Cardiac fibroblast (primary cell): ENCODE measurements at places on chromosomes 5 and 9.

- DNase-seq = no peak
Measured at GRCh38 chr5:54620141-54620933, 102.8 kb downstream of the SNX18 start.

DNA sequence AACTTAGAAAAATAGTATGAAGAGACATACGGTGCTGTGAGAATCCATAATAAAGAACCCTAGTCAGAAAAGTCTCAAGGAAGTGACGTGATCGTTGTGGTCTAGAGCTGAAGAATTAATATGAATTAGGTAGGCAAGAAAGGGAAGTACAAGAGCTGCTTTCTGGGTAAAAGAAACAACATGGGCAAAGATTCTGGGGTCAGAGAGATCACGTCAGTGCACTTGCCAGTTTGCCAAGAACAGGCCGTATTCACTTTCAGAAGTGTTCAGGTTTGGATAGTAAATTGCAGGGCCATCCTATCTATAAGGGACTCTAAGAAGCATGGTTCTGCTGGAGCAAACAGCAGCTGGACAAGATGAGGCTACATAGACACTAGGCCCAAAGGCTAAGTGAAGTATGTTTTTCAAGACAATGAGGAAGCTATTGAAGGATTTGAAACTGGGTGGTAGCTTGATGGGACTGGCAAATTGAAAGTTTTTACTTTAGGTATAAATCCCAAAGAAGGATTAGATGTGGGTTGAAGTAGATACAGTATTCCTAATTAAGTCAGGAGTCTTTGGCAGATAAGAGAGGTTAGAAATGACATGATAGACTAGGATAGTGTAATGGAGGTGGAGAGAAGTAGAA lies 4.8 kb upstream of the CHD1 start:
- no peak for DNase-seq

GRCh38 chr9:6355728-6356127 lies 27.6 kb downstream of the TPD52L3 start:
- DNase-seq = peak; percentile 71

GRCh38 chr9:107922260-107922659 lies 432.7 kb upstream of the KLF4 start:
- no peak for DNase-seq

DNA sequence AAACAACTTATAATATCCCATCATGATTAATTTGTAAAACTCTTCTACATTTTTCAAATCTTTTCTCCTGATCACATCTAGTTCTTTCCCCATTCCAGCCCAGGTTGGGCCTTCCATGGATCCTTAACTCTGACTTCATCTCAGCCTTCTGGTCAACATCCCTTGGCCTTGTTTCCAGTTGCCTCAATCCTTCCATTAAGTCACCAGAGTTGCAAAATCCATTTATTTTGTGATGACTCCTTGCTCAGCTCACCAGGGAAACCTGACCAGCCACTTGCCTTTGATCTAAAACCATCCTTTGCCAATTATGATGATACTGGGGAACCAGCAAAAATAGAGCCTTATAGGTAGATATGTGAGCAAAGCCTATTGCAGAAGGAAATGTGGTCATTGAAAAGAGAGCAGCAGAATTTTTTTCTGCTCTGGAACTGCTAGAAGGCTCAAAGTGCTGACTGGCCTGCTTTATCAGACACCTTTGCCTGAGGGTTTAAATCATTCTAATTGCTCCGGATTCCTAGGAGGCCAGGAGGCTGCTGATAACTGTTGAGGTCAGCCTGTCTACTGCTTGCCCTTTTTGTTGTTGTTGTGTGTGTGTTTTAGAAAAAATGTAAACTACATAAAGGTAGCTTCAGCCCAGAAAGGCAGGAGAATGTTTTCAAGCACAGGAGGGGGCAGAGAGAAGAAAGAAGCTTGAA lies 512.2 kb upstream of the GRIA1 start:
- no peak for DNase-seq

- DNase-seq = no peak
Measured at GRCh38 chr9:5900622-5901021, 9.9 kb downstream of the MLANA start.

GRCh38 chr9:138007918-138008841 lies 130.6 kb downstream of the CACNA1B start:
- DNase-seq = no peak

GRCh38 chr9:134611046-134611445 lies 30.6 kb upstream of the COL5A1 start:
- no peak for DNase-seq

- DNase-seq = no peak
Measured at GRCh38 chr5:7474821-7475403, 79.0 kb downstream of the ADCY2 start.

DNA sequence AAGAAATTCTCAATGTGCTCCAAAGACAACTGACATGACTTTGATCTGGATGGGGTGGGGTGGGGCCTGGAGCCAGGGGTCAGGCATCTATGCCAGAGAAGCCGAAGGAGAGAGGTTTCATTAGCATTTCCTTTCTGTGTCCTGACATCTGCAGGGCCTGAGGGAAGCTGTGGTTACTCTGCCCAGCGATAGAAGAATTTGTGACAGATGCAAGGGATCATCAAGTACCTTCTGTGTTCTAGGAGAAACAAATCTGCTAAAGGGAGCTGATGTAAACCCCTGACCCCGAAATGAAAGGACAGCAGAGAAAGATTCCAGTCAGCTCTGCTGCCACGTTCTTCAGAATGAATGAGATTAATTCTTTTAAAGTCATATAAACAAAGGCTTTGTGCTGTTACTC lies 335.7 kb downstream of the PRELID2 start:
- DNase-seq = peak; percentile 21

DNA sequence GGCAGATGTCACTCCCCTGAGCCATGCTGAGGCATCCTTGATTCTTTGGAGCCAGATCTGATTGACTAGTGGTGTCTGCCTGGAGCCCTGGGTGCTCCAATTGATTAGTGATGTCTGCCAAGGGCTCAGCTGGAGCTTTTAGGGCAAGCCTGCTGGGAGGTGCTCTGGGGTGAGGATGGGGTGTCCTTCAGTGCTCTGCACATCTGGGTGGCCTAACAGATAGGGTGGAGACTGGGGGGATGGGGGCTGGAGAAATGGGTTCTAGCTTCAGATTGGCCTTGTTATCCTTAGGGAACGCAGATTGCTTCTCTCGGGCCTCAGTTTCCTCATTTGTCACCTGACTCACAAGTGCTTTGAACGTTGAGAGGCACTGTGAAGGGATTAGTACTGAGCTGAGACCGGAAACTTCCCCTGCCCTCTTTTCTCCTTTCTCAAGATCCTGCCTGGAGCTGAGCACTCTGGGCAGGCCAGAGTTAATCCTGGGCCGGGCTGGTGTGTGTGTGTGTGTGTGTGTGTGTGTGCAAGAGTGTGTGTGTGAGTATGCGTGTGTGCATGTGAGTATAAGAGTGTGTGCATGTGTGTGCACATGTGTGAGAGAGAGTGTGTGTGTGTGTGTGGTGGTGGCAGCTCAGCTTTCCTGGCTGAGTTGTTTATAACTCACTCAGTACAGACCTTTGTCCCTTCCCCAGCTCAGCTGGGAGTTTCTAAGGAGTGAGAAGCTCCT lies 5.6 kb upstream of the IER5L start:
- DNase-seq = no peak

DNA sequence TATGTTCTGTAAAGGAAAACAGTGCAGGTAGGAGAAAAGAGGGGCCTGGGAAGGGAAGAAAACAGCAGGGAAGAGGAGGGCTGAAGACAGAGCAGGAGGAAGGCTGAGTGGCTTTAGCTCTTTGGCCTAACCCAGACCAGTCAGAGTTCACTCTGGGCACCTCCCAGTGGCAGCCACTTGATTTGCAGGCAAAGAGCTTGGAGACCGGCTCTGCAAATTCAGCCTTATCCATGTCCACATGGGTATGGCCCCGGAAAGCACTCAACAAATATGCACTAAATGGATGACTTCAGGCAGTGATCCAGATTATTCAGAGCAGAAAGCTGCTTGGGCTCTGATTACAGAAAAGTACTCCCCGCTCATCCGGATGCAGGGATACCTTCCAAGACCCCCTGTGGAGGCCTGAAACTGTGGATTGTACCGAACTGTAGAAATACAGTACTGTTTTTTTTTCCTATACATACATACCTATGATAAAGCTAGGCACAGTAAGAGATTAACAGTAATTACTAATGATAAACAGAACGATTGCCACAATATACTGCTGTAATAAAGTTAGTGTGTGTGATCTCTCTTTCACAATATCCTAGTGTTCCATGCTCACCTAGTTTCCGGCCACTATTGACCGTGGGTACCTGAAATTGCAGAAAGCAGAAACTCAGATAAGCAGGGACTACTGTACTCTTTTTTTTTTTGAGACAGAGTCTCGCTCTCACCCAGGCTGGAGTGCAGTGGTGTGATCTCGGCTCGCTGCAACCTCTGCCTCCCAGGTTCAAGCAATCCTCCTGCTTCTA lies 4.6 kb upstream of the RNU6ATAC start:
- DNase-seq = no peak

GRCh38 chr9:88926781-88927505 lies 64.3 kb upstream of the S1PR3 start:
- DNase-seq = no peak

DNA sequence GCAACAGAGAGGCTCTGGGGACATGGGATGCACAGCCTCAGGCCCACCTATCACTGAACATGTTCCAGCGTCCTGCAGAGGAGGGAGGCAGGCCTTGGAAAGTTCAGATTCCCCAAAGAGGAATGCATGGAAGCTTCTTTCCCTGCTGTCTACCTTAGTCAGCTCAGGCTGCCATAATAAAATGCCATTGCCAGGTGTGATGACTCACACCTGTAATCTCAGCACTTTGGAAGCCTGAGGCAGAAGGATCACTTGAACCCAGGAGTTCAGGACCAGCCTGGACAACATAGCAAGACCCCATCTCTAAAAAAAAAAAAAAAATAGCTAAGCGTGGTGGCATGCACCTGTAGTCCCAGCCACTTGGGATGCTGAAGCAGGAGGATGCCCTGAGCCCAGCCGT lies 24.5 kb upstream of the TOR1B start:
- DNase-seq = no peak

GRCh38 chr9:135087489-135087792 lies at the start of gene OLFM1:
TSS of gene OLFM1 (plus strand) at chr9:135087668. CDS start at chr9:135087990, 322 bp downstream.
- DNase-seq = peak; percentile 68

DNA sequence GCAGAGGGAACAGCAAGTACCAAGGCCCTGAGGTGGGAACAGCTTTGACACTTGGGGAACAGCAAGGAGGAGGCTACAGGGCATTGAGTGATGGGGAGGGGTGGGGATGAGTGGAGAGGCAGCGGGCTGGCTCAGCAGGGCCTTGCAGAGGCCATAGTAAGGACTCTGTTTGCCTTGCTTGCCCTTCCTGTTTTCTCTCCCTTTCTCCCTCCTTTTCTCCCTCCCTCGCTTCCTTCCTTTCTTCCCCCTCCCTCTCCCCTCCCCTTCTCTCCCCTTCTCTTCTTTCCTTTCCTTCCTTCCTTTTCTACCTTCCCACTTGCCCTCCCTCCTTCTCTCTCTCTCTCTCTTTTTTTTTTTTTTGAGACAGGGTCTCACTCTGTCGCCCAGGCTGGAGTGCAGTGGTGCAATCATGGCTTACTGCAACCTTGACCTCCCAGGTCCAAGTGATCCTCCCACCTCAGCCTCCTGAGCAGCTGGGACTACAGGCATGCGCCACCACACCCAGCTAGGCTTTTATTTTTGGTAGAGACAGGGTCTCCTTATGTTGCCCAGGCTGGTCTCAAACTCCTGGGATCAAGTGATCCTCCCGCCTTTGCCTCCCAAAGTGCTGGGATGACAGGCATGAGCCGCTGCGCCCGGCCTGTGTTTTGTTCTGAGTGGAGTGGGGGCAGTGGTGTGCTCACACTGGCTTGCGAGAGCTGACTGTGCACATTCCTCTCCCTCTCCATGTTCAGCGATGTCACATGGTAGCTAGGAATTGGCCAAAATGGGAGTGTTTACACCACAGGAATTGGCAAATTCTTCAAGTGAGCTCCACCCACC lies 17.1 kb downstream of the IER5L start:
- no peak for DNase-seq

DNA sequence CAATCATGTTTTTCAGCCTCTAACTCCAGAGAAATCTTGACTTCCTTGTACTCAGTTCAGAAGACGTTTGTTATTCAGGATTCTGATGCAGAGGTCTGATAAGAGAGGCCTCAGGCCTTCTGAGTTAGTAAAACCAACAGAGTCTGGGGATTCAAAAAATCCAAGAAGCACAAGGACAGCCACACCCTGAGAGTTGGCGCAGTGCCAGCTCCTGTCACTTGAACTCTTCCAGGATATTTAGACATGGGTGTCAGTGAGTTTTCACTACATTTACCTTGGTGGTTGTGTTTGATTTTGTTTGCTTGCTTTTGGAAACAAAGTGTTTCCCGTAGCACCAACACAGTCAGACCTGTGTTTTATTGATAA lies 41.6 kb upstream of the PDE8B start:
- peak; percentile 5 for DNase-seq

DNA sequence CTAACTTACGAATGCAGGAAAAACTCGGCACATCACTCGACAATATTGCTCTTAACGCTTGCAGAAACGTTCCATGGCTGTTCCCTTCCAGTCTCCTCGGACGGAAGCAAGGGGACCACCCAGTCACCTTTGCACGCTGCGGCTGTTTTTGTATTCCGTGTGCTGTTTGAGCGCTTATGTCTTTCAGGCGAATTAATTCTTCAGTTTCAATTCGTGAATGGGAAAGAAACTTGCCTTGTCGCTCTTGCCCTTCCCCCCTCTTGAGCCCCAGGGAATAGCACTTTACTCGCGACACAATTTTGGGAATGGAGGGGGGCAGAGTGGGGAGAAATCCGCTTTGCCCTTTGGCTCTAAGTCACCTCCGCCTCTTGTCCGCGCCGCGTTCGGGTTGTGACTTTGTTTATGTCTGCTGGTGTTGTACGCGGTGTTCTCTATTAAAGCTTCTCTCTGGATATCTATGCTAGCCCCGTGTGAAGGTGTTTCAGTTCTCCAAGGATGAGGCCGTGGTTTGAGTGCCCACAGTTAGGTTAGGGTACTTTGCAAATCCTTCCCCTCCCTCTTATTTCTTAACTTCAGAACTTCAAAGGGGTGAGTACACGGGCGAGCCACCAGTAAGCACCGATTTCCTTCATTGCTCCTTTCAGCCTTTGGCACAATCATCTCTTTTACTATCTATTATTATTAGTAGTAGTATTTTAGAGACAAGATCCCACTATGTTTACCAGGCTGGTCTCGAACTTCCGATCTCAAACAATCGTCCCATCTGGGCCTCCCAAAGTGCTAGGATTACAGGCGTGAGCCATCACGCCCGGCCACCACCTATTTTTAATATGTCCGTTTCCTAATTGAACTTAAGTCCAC lies 2.7 kb downstream of the FOXB2 start:
- DNase-seq = no peak

- no peak for DNase-seq
Measured at GRCh38 chr5:116032991-116033390, 719 bp downstream of the ARL14EPL start.
